Stimulated activated CD8-positive, alpha-beta memory T cell treated with anti-CD3 and anti-CD28 coated beads, Interleukin-4, amount 100 ng/mL, for 1 hour (primary cell): ENCODE measurements at places on chromosomes 1 and 21.

GRCh38 chr1:58256546-58256945 is 290.0 kb downstream of the OMA1 start:
- DNase-seq: no peak

DNA sequence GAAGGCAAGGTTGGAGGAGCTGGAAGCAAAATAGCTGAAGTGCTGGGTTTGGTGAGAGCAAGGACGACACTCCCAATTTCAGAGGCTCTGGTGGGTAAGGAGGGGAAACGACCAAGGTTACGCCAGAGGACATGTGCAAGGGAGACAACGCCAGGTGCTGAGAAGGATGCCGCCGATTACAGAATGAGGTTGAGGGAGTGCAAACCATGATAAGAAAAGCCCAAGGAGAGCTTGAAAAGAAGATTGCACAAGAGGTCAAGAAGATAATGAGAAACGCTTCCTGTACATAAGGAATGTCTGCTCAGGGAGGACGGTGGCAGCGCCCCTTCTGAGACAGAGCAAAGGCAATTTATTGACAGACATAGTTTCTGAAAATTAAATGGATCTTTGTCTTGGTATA is 382.0 kb upstream of the PROX1 start:
- DNase-seq: no peak

DNA sequence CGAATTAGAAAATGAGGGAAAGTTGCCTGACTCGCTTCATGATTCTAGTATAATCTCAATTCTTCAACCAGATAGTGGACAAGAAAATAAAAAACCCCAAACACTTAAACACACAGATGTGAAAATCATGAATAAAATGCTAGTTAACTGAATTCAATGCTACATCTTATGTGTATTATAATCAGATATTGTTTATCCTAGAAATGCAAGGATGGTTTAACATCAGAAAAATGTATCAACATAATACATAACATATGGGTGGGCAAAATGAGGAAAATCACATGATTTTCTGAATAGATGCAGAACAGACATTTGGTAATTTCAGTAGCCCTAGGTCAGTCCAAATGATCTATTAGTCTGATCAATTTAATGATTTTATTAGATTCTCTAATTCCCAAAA is 97.2 kb downstream of the SIM2 start:
- DNase-seq: no peak

GRCh38 chr1:161282991-161283390 is 24.4 kb downstream of the PCP4L1 start:
- no peak for DNase-seq

GRCh38 chr1:226764533-226764932 is 25.5 kb upstream of the ITPKB start:
- no peak for DNase-seq

DNA sequence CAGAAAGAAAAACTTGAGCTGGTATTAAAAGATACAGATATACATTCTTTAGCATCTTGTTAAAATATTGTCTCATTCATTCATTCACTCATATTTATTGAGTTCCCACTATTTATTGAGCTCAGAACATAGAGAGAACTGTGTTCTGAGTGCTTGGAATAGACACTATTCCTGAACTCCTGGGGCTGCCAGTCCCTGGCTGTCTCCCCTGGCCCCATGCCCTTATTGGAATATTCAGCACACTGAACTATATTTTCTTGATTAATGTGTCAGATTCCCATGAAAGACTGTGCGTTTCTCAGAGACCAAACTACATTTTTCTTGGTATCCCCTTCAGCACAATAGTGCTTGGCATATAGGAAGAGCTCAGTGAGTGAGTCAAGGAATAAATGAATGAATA is 44.0 kb upstream of the DAB1 start:
- no peak for DNase-seq

DNA sequence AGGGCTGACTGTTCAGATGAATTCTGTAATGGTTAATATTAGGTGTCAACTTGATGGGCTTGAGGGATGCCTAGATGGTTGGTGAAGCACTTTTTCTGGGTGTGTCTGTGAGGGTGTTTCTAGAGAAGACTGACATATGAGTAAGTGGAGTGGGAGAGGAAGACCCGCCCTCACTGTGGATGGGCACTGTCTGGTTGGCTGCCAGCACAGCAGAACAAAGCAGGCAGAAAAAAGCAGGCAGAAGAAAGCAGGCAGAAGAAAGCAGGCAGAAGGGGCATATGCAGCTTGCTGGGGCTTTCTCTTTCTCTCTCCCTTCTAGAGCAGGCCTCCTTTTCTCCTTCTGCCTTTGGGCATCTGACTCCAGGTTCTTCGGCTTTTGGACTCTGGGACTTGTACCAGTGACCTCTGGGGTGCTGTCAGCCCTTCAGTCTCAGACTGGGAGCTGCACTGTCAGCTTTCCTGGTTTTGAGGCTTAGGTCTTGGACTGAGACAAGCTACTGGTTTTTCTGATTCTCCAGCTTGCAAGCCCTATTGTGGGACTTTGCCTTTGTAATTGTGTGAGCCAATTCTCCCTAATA is 42.9 kb upstream of the CD2 start:
- DNase-seq: no peak

- DNase-seq: no peak
These were observed 66.2 kb upstream of the HMCN1 start for GRCh38 chr1:185668013-185668412.

DNA sequence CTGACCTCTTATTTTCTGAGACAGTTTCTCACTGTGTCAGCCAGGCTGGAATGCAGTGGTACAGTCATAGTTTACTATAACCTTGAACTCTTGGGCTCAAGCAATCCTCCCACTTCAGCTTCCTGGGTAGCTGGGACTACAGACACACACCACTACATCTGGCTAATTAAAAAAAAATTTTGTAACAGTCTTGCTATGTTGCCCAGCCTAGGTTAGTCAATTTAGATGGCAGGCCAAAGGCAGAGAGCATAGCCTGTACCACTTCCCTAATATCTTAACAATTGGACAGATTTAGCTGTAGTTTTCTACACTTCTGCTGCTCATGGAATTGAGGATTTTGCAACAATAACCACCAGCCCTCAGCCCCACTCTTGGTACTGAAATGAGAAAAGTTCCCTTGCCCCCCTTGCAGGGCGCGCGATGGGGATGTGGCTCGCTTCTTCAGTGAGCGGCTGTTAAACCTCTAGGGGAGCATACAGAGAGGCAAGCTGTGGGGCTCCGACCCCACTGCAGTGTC is 34.9 kb upstream of the PTGFRN start:
- no peak for DNase-seq

- no peak for DNase-seq
These were observed 5.5 kb upstream of the RGS21 start for GRCh38 chr1:192311281-192311680.

DNA sequence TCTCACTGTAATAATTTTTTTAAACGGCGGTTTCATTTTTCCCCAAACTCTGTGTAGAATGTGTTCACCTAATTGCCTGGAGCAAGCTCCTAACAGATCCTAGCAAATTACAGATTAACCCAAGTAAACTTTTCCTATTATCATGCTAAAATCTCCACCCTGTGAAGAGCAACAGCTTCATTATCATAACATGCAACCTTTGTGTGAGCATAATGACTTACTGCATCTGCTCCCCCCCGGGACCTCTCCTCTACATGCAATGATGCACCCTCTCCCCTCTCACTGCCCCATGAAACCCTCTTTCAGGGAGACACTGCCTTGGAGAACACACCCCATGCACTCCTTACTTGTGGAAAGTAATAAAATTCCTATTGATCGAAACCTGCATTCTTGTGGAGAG is 717.0 kb upstream of the TMPRSS15 start:
- no peak for DNase-seq

DNA sequence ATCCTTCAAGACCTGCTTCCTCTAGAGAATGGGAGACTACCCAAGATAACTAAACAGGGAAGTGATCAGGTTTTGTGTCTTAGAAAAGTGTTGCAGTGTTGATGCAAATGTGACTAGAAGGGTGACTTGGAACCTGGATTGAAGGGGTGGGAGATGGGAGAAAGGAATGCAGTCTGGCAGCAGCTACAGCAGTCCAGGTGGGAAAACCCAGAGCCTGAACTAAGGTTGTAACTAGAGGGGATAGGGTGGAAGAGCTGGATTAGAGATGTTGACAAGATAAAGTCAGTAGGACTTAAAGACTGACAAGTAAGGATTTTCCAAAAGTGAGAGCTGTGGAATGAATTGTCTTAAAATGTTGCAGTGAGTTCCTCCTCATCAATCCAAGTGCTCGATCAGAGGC is 7.1 kb upstream of the SHISA4 start:
- no peak for DNase-seq

DNA sequence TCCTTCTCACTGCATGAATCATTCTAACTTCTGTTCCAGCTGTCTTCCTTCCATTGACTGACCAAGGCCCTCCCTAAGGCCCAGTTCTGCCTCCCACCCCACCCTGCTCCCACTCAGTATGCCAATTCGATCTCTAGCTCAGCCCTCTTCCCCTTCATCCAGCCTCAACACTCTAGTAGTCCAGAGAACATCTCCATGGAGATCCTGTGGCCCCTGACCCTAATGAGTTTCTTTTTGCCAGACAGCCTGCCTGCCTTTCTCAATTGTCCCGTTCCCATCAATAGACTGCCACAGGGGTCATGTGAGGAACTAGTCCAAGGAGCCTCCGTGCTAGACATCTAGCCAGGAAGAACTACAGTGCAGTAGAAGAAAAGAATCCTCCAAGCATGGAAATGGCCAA is 26.4 kb downstream of the RRAGC start:
- DNase-seq: no peak

DNA sequence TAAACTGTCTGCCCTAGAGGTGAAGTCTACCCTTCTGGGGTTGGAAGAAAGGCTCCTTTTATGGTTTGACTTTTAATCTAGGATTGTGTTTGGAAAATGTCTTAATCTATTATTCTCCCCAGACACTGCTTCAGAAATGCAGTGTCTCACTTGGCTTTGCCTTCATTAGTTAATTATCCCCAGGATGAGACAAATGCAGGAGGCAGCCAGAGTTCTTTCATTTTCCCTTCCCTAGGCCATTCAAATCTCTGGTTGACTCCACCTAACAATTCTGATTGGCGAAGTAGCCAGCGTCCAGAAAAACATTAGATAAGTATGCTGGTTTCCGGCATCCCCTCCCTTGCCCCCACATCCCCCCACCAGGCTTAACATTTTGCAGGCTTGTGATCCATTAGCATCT is 325.8 kb upstream of the PBX1 start:
- DNase-seq: no peak

GRCh38 chr21:41816583-41817165 is 49.8 kb upstream of the RIPK4 start:
- DNase-seq: peak; percentile 37

- DNase-seq: no peak
These were observed 12.6 kb downstream of the CD2 start for GRCh38 chr1:116766616-116767469.

GRCh38 chr1:232259333-232259732 is 370.6 kb downstream of the SIPA1L2 start:
- DNase-seq: no peak

- DNase-seq: no peak
These were observed 32.6 kb downstream of the ALPL start for GRCh38 chr1:21541835-21542234.

DNA sequence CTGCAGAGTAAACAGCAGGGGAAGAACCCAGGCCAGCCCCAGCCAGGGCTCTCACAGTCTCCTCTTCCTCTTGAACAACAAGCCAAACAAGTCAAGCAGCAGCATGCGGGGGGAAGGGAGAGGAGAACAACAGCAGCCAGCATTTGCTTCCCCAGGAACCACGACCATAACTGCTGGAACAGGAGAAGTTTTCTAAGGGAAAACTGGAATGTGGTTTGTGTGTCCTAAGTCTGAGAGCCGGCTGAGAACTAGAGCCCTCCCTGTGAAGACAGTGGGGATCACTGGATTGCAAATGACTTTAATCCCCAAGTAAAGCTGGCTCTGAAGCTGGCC is 48.2 kb downstream of the COQ8A start:
- DNase-seq: no peak

DNA sequence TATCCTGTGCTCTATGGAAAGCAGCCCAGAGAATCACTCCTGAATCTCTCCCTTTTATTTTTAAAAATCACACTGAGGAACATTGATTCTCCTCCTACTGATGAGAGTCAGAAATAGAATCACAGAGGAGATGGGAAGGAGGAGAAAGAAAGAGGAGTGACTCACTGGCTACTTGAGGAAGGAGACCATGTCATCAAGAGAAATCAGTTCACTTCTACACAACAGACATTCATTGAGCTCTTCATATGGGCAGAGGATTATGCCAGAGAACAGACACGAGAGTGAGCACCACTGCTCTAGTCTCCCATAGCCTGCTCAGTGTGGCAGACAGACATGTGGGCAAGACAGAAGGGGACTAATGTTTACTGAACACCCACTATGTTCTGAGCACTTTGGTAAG is 44.2 kb downstream of the RAB3B start:
- DNase-seq: no peak

- DNase-seq: peak; percentile 28
These were observed at the start of gene COL6A2 for GRCh38 chr21:46097336-46098293. Gene COL6A2, plus strand, starts transcription at chr21:46098112.

- no peak for DNase-seq
These were observed 50.6 kb upstream of the SLC35A3 start for GRCh38 chr1:99919220-99919619.

DNA sequence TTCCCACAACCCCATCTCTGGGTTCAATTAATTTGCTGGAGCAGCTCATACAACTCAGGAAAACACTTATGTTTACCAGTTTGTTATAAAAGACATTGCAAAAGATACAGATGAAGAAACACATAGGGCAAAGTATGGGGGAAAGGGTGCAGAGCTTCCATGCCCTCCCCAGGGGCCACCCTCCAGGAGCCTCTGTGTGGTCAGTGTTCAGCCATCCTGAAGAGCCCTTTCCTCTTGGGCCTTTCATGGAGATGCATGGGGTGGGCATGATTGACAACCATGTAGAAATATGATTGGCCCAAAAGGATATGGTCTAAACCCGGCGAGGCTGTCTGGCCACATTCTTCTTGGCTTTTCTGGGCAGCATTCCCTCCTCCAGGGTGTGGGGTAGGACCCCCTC is 56.8 kb upstream of the PDE9A start:
- DNase-seq: no peak

DNA sequence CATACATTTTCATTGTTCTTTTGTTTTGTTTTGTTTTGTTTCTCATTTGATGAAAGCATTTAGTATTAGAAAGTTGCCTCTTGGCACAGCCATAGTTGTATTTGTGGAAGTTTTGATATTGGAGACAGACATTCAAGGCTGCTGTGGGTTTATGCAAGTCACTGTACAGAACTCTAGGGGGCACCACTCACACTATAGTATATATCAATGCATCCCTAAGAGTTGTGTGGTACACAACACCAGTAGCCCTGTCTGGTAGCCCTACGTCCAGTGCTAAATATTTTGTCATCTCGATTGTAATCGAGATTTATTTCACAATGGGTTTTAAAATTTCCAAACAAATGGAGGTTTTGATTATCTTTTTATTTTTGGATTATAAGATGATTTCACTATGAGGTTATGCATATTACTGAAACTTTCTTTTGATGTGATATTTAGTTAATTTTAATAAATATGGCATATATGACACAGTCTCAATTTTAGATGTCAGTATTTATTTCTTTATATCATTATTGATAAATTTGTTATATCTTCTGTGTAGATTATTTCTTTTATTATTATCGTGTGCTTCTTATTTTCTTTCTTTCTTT is 112.2 kb downstream of the NR5A2 start:
- DNase-seq: no peak

- DNase-seq: no peak
These were observed 18.6 kb downstream of the RO60 start for GRCh38 chr1:193077991-193078390.
